ENCODE measurements at places on chromosomes 2 and 18.

- no peak for DNase-seq
Measured at GRCh38 chr2:98472961-98473746, 28.5 kb downstream of the INPP4A start.

DNA sequence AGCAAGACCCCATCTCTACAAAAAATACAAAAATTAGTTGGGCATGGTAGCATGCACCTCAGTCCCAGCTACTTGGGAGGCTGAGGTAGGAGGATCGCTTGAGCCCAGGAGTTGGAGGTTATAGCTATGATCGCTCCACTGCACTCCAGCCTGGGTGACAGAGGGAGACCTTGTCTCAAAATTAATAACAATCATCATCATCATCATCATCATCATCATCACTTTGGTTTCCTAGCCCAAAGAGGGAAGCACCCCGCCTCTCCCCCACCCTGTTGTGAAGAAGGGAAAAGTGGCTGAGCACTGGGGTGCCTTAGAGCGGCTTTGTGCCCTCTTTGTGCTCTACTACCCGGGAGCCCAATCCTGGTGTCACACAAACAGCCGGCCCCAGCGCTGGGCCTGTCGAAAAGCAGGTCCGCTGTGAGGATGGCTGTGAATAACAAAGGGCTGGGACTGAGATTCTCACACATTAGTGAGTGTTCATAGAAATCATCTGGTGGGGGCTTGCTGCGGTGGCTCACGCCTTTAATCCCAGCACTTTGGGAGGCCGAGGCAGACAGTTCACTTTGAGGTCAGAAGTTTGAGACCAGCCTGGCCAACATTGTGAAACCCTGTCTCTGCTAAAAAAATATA lies 42.6 kb upstream of the ASXL2 start:
- DNase-seq = no peak

DNA sequence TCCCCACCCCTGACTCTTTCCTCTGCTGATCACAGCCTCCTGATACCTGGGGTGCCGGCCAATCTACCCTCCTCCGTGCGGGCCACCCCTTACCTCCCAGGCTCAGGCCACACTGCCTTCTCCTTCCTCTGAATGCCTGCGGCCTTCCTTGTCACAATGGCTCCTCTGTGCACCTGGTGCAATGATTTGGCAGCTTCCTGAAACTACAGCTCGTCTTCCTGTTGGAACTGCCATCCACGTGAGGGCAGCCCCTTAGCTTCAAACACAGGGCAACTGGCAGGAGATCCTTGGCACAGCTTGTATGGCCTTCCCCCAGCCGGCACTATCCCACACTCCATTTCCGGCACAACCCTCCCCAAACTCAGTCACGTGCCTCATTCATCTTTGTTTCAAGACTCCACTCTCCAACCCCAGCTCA lies 69.0 kb downstream of the STPG4 start:
- no peak for DNase-seq

DNA sequence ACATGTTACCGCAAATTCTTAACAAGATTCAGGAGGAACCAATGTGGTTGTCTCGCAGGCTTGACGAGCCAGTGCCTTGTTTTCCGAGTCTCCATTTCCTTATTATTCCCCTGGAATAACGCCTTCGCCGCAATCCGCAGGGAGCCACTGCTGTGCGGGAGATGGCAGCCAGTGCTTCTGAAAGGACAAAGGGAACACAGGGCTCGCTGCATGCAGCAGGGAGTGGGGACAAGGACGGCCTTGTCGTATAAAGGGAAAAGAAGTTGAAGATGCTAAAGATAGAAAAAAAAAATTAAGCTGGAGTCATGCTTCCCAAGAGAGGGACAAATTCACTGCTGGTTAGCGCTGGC lies 221.4 kb downstream of the NDUFA10 start:
- DNase-seq = no peak

DNA sequence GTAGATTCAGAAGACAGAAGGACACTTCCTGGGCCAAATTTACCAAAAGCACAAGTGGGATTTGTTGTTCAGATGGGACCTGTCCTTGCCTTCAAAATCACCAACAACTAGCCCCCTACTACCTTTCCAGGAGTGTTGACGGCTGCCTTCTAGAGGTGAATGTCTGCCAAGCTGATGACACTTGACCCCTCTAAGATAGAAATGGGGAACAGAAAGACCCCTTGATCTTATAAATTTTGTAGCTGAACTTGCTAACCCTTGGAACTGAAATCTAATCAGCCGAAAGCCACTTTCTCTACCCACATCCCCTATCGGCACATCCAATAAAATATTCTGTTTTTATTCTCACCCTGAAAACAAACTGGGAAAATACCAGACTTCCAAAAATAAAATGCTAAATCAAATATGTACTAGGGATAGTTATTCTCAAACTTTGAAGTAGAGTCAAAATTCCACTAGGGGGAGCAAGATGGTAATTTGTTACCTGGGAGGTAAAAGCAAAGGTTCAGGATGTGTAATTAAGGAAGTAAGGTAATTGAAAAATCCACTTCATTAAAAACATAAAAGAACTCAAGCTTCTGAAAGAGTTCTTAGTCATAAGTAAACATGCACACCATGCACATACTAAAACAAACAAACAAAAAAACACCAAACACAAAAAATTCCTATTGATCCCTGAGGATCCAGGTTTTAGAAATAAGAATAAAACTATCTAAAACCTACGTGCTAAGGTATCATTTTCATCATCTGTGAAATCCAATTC lies 119.2 kb downstream of the ANKRD44 start:
- DNase-seq = peak; percentile 12

DNA sequence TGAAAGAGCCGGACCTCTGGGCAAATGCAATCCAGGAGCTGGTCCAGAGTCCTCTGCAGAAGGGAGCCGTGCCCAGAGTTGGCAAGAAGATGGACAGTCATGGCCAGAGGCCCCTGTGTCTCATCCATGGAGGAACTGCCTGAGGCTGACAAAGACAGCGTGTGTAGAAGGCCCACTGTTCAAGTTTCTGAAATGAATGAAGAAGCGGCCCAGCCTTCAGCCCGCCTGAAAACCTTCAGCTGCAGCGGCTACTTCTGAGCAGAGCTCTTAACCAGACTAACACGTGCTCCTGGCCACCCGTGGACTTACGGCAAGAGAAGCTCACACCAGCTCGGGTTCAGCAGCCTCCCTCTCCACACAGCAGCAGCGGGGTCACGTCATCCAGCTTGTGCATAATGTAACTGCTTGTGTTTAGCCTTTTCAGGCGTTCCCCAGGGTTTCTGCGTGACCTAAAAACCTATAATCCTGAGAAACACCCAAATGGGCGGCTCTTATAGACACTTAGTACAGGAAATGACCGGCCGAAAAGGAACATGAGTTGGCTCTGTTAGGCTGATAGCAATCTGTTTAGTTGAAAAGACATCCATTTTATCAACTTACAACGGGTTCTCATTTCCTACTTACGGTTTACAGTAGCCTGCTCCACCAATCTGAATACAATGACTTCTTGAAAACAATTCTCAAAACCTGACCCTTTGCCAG lies at the start of gene FAM124B:
TSS of gene FAM124B (minus strand) at position 467 of the 702 bp plus-strand sequence. CDS start at position 128, 339 bp downstream.
- DNase-seq = peak; percentile 28

DNA sequence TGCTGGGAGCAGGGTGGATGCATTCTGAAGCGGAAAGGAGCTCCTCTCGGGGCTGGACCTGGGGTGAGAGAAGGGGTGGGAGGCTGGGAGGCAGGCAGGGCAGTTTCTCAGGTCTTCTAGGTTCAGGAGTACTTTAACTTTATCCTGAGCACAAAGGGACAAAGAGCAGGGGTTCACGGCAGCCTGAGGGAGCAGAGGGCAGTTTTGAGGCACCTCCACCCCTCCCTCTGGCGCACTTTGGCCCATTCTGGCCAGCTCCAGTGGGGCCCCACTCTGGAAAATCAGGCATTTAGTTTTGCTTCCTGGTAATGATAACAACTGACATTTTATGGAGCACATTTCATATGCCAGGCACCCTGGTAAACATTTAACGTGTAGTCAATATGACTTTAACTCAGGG lies 14.3 kb downstream of the B3GNT7 start:
- DNase-seq = no peak

DNA sequence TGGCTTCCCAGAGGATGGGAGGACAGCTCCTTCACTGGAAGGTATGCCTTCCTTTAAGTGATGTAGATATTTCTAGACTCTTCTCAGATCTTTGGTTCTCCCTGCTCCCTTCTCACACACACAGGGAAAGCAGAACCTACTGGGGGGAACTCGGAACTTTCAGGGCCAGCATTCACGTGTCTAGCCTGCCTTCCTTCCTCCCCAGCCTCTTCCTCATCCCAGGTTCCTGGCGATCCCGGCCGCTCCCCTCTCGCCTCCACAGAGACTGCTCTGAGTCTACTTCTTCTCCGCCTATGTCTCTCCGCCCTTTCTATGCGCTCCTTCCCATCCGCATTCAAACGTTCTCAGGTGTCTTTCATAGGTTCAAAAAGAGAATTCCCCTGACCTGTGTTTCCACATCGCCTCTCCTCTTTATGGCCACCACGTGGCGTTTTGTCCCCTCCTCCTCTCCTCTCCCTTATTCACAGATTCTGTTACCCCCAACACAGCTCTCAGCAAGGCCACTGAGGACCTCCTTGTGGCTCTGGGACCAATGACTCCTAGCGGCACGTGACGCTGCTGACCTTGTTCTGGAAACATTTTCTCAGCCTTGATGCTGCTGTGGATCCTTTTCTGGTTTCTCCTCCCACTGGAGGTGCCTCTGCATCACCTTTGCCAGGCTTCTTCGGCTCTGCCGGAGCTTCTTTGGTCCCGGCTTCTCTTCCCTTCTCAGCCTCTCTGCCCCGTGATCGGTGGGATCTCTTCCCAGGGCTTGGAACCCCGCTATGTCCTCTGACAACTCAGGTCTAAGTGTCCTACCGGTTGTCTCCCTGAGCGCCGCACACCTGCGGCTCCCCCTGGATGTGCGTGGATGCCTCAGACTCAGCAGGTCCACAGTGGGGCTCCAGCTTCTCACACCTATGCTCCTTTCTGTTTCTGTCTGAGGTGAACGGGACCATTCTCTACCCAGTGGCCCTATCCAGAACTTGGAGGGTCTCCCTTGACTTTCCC lies 77.5 kb downstream of the VAPA start:
- no peak for DNase-seq

GRCh38 chr2:191115391-191115790 lies 35.4 kb downstream of the STAT4 start:
- DNase-seq = no peak

- DNase-seq = no peak
Measured at GRCh38 chr2:124318913-124319312, 293.8 kb downstream of the CNTNAP5 start.

GRCh38 chr2:145715601-145716000 lies 1195.7 kb upstream of the ZEB2 start:
- DNase-seq = no peak

GRCh38 chr18:78891185-78891762 lies 88.3 kb upstream of the SALL3 start:
- DNase-seq = no peak

- no peak for DNase-seq
Measured at GRCh38 chr2:74444498-74445318, 3.0 kb upstream of the RTKN start.

DNA sequence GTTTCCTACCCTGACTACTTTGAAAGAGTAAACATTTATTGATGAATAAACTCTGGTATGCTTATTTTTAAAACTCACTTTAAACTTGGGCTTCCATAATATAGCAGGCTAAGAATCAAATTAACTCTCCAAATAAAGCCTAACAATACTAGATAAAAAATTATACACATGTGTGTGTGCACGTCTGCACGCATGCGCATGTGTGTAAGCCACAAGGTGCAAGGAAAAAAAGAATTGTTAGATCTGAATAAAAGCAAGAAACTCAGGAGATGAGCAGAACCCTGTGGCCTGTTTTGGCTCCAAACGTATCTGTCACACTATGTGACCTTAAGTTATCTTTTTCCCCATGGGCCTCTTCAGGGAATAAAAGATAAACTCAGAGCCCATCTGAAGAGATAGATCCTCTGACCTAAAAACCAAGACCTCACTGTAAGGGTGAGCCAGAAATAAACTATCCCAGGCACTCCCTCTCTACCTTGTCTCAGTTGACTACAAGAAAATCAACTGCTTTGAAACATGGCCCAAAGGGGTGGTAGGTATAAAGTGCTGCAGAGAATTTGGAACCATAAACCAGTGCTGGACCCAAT lies 6.3 kb downstream of the HDHD2 start:
- no peak for DNase-seq

- DNase-seq = no peak
Measured at GRCh38 chr2:37379881-37380296, 35.5 kb downstream of the QPCT start.

All from HCEC 1CT (cell line).